Activated CD4-positive, alpha-beta T cell treated with anti-CD3 and anti-CD28 coated beads, Interleukin-2, amount 50 U/mL, for 4 hours (primary cell): ENCODE measurements at places on chromosomes 7 and 10.

DNA sequence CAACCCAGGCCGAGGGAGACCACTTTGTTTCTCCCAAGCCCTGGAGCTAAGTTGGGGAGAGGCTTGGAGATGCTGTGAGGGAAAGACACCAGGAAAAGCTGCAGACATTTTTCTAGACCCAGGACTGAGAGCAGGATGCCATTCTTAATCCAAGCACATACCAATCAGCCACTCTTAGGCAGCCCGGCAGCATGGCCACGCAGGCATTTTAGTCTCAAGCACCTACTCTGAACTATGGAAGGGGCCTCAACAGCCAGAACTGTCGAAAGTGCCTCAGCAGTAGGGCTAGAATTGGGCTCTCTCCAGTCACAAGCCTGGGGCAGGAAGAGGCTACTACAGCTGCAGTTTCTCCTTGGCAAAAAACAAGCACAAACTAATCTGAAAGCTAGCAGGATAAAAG lies 57.8 kb downstream of the GCC1 start:
- DNase-seq: no peak

GRCh38 chr10:24721229-24722106 lies 2.2 kb downstream of the ARHGAP21 start:
- no peak for DNase-seq

DNA sequence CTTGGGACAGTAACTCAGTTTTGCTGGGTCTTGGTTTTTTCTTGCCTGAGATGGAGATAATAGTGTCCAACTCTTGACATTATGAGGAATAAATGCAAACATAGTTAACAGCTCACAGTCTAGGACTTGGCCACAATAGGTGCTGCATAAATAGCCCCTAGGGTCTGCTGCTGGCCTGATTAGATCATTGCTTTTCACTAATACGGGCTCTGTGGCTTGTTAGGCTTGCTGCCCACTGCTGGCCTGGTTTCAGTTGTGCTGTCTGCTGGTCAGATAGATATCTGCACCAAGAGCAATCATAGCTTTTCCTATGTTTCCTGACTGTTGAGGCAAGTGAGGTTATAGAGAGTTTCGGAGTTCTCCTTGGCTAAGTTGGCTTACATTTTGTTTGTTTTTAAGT lies 246.1 kb downstream of the DNAJB9 start:
- DNase-seq: no peak

- no peak for DNase-seq
Measured at GRCh38 chr10:58440484-58440883, 55.3 kb downstream of the TFAM start.

DNA sequence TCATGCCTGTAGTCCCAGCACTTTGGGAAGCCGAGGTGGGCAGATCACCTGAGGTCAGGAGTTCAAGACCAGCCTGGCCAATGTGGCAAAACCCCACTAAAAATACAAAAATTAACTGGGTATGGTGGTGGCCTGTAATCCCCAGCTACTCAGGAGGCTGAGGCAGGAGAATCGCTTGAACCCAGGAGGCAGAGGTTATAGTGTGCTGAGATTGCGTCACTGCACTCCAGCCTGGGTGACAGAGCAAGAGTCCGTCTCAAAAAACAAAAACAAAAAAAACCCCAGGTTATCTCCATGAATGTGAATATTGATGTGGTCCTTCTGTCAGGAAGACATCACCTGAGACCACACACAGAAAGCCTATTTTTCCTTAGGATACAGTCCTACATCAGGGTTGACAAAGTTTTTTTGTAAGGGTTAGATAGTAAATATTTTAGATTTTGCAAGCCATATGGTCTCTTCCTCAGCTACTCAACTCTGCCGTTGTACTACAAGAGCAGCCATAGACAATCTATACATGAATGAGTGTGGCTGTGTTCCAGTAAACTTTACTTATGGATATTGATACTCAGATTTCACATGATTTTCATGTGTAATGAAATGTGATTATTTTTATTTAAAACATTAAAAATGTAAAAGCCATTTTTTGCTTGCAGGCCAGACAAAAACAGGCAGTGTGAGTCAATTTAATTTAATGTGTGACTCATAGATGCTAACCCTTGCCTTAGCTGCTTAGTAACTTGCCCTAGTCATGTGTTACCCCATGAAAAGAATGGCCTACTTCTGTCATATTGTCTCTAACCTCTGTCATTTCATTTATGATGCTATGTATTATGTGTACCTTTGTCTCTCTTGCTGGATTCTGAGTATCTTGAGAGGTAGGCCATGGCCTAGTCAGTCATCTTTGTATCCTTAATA lies 78.1 kb downstream of the TPST1 start:
- no peak for DNase-seq

- DNase-seq: no peak
Measured at GRCh38 chr10:22628309-22628708, 86.1 kb downstream of the PIP4K2A start.
